ENCODE measurements at places on chromosomes 5 and 9. TPM values are rescaled to one million over a fixed set of nuclear protein-coding genes. Genes with fewer than 3 reads are reported as not detected.

GRCh38 chr5:64497386-64497785 is 8.4 kb upstream of the RGS7BP start:
- no peak overlapping the region for H3K4me3 ChIP-seq
- H3K4me1 ChIP-seq: no peaks in the 10 kb centered on the region
- H3K27me3 ChIP-seq: no peaks in the 10 kb centered on the region
- H3K27ac ChIP-seq: no peak overlapping the region

GRCh38 chr5:112643339-112643971 is 94.2 kb upstream of the APC start:
- DNase-seq: no peak
- H3K27me3 ChIP-seq: peaks cover 6% of the 10 kb centered on the region
- no peak overlapping the region for H3K4me3 ChIP-seq
- H3K4me1 ChIP-seq: no peaks in the 10 kb centered on the region

GRCh38 chr5:44797841-44798240 is 10.9 kb upstream of the MRPS30 start:
- no peak overlapping the region for H3K27ac ChIP-seq
- H3K4me1 ChIP-seq: peaks cover 6% of the 10 kb centered on the region
- no peak overlapping the region for H3K4me3 ChIP-seq
- H3K36me3 ChIP-seq: no peaks in the 10 kb centered on the region
- peaks cover 4% of the 10 kb centered on the region for H3K27me3 ChIP-seq

- peaks cover 13% of the 10 kb centered on the region for H3K36me3 ChIP-seq
- H3K4me3 ChIP-seq: no peak overlapping the region
Measured at GRCh38 chr5:154944716-154945115, 3.8 kb downstream of the MRPL22 start.

- H3K36me3 ChIP-seq: peaks cover 66% of the 10 kb centered on the region
- no peak for DNase-seq
- no peaks in the 10 kb centered on the region for H3K4me1 ChIP-seq
- no peak overlapping the region for H3K4me3 ChIP-seq
- H3K27me3 ChIP-seq: no peaks in the 10 kb centered on the region
Measured at GRCh38 chr9:86005253-86005775, 64.4 kb downstream of the NAA35 start.

DNA sequence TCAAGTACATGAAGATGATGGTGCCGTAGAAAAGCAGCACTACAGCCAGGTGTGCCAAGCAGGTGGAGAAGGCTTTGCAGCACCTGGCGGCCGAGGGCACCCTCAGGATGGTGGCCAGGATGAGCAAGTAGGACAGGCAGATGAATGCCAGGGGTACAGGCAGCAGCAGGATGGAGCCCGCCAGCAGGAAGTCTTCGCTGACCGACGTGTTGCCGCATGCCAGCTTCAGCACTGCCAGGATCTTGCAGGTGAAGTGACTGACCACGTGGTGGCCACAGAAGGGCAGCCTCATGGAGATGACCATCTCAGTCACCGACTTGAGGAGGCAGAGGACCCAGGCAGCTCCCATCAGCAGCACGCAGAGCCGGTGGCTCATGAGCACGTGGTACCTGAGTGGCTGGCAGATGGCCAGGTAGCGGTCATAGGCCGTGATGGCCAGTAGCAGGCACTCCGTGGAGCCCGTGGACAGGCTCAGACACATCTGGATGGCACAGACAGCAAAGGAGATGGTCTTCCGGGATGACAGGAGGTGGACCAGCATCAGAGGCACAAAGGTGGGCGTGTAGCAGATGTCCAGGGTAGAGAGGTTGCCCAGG is 482 bp downstream of the OR13J1 start:
- H3K27ac ChIP-seq: no peak overlapping the region
- DNase-seq: no peak
- no peaks in the 10 kb centered on the region for H3K4me1 ChIP-seq
- H3K36me3 ChIP-seq: no peaks in the 10 kb centered on the region

- H3K27me3 ChIP-seq: peaks cover 4% of the 10 kb centered on the region
- peak; percentile 34 for DNase-seq
- peaks cover 10% of the 10 kb centered on the region for H3K4me1 ChIP-seq
- no peak overlapping the region for H3K27ac ChIP-seq
- H3K36me3 ChIP-seq: no peaks in the 10 kb centered on the region
Measured at GRCh38 chr9:19946441-19947109, 157.7 kb upstream of the SLC24A2 start.

GRCh38 chr5:91535499-91535898 is 152.4 kb upstream of the ARRDC3 start:
- DNase-seq: no peak
- no peaks in the 10 kb centered on the region for H3K36me3 ChIP-seq
- no peak overlapping the region for H3K27ac ChIP-seq
- H3K4me1 ChIP-seq: no peaks in the 10 kb centered on the region
- H3K27me3 ChIP-seq: no peaks in the 10 kb centered on the region
- H3K4me3 ChIP-seq: no peak overlapping the region

GRCh38 chr5:34899066-34899465 is 16.2 kb downstream of the RAD1 start:
- H3K27ac ChIP-seq: no peak overlapping the region
- no peak for DNase-seq
- no peaks in the 10 kb centered on the region for H3K4me1 ChIP-seq
- no peaks in the 10 kb centered on the region for H3K27me3 ChIP-seq
- H3K4me3 ChIP-seq: no peak overlapping the region

DNA sequence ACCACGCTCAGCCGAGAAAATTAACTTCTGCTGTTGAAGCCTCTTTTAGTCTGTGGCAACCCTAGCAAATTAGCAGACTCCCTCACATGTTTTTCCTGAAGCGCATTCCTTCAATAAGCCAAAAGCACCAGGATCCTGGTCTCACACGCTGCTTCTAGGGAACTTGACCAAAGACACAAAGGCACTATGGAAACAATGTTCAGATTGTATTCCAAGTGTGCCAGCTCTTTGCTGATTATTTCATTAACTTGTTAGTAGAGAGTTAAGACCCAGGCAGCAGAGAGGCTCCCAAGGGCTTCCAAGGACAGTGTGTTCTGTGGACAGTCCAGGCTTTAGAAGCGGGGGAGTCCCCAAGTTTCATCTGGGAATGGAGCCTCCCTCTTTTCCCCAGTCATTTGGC is 94.4 kb upstream of the BASP1 start:
- H3K27ac ChIP-seq: no peak overlapping the region
- no peaks in the 10 kb centered on the region for H3K36me3 ChIP-seq
- DNase-seq: no peak
- no peak overlapping the region for H3K4me3 ChIP-seq

- H3K36me3 ChIP-seq: no peaks in the 10 kb centered on the region
- no peak for DNase-seq
Measured at GRCh38 chr5:93883459-93883858, 142.1 kb upstream of the POU5F2 start.

GRCh38 chr5:17381932-17382331 is 116.1 kb upstream of the TAF11L2 start:
- no peak overlapping the region for H3K4me3 ChIP-seq
- H3K36me3 ChIP-seq: no peaks in the 10 kb centered on the region
- H3K27ac ChIP-seq: no peak overlapping the region
- DNase-seq: no peak
- no peaks in the 10 kb centered on the region for H3K4me1 ChIP-seq

DNA sequence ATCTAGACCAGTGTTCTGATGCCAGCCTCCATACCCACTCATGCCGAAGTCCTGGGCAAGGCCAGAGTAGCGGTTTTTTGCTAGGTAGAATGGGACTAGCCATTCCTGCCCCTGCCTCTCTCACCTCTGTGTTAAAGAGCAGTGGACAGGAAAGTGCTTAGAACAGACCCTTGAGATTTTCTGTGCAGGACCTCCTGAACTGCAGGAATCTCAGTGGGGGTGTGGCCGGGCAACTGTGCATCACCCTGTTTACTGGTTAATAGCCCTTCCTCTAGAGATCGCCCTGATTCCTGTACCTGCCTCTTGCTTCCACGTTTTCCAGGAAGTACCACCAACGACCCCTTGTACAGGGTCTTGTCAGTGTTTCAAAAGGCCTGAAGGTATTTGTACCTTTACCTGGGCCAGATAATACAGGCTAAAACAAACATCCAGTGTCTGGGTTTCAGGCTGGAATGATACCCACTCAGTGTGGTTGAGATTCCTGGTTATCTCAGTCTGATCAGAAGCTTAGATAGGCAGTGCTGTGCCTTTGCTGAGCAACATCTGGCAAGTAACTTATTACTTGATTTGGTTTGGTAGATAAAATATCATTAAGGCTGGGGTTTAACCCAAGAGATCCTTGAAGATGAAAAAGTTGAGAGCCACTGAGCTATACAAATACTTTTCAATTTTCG is 65.9 kb downstream of the RGS3 start:
- H3K27ac ChIP-seq: no peak overlapping the region
- H3K4me3 ChIP-seq: no peak overlapping the region
- peaks cover 8% of the 10 kb centered on the region for H3K4me1 ChIP-seq
- H3K27me3 ChIP-seq: no peaks in the 10 kb centered on the region
- peaks cover 8% of the 10 kb centered on the region for H3K36me3 ChIP-seq

DNA sequence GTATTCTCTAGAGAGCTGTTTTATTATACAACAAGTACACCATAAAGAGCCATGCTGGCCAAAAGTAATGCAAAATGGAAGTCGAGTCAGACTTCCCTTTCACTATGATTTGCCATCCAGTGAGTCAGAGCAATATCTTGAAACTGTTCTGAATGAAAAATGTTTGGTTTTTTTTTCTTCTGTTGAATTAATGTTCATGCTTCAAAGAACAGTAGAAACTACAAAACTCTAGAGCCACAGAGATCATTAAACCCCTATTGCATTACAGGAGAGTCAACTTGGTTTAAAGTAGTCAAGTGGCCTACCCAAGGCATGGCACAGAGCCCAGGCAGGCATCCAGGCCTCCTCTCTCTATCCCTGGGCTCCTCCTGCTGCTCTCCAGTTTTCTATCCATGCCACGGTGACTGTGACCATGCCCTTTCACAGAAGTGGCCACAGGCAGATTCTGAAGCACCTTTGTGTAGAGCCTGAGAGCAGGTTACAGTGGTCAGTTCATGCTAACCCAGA is 358.9 kb downstream of the DEPDC1B start:
- no peak for DNase-seq
- no peak overlapping the region for H3K4me3 ChIP-seq
- no peak overlapping the region for H3K27ac ChIP-seq
- H3K4me1 ChIP-seq: no peaks in the 10 kb centered on the region
- no peaks in the 10 kb centered on the region for H3K27me3 ChIP-seq
- H3K36me3 ChIP-seq: no peaks in the 10 kb centered on the region

GRCh38 chr9:85949586-85950335 is 8.8 kb downstream of the NAA35 start:
- no peaks in the 10 kb centered on the region for H3K27me3 ChIP-seq
- H3K4me1 ChIP-seq: peaks cover 25% of the 10 kb centered on the region
- H3K36me3 ChIP-seq: peaks cover 69% of the 10 kb centered on the region
- no peak overlapping the region for H3K4me3 ChIP-seq
- DNase-seq: no peak

DNA sequence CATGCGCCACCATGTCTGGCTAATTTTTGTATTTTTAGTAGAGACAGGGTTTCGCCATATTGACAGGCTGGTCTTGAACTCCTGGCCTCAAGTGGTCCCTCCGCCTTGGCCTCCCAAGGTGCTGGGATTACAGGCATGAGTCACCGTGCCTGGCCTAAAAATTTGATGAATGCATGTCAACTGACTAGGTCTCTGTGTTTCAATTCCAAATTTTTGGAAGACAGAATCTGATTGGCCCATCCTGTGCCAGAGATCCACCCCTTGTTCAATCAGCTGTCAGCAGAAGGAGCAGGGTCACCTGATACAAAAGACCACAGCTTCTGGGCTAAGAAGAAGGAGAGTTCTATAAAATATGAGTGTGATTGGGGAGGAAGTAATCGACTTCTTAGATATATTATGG is 43.5 kb upstream of the COL15A1 start:
- peaks cover 37% of the 10 kb centered on the region for H3K27me3 ChIP-seq
- no peaks in the 10 kb centered on the region for H3K4me1 ChIP-seq
- no peaks in the 10 kb centered on the region for H3K36me3 ChIP-seq
- H3K4me3 ChIP-seq: no peak overlapping the region
- DNase-seq: no peak

DNA sequence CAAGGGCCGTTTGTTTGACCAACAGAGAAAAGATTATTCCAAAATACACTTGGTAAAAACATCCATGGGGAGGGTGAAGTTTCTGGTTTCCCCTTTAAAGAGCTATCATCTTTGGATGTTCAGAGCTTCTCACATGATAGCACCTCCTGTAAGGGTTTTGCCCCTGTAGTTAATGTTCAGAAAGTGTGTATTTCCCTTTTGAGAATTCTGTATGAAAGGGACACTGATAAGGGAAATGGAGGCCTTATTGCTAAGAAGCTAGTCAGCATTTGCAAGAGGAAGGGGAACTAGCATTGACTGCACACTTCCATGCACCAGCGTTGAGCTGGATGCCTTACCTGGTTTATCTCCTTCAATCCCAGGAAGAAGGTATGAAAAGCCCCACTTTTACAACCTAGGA is 31.5 kb upstream of the C5orf58 start:
- no peaks in the 10 kb centered on the region for H3K36me3 ChIP-seq
- H3K27ac ChIP-seq: no peak overlapping the region
- H3K4me3 ChIP-seq: no peak overlapping the region

GRCh38 chr9:38106488-38106887 is 37.5 kb upstream of the SHB start:
- H3K27ac ChIP-seq: no peak overlapping the region
- H3K27me3 ChIP-seq: peaks cover 16% of the 10 kb centered on the region
- H3K4me1 ChIP-seq: no peaks in the 10 kb centered on the region

DNA sequence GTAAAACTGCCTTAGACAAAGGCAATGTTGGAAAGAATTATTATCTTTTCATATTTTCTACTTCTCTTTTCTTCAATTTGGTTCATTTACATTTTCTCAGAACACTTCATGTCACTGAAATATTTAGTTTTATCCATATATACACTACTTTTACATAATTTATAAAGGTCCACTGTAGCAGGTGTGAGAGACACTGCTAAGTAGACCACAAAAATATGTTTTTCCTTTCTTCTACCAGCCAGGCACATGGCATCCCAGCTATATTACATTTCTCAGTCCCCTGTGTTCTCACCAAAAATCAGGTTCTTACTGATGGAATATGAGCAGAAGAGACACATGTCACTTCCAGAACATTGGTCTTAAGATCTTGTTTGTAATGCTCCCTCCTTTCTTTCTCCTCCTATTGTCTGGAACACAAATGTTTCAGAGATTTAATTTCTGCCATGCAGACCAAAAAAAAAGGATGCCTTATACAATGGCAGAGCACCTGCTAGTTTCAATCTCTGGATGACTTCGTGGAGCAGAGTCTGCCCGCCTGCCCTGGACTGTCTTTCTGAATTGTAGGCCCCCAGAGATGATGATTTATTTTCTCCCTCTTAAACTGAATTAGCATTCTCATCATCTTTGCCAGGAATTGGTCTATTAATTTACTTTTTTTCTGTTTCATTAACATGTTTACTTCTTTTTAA is 125.4 kb upstream of the ACOT12 start:
- DNase-seq: no peak
- no peaks in the 10 kb centered on the region for H3K4me1 ChIP-seq
- no peak overlapping the region for H3K4me3 ChIP-seq
- no peaks in the 10 kb centered on the region for H3K36me3 ChIP-seq
- no peaks in the 10 kb centered on the region for H3K27me3 ChIP-seq

The ELOVL7 gene
- 0.71 TPM for total RNA-seq

The SPATA24 gene
- 9.4 TPM for total RNA-seq

The GMCL2 gene
- not detected for total RNA-seq

The HTR1A gene
- not detected for total RNA-seq

The MEIKIN gene
- 1.1 TPM for total RNA-seq
